ENCODE measurements at places on chromosomes 5 and 9.

GRCh38 chr9:105681313-105681712 lies 13.0 kb upstream of the TMEM38B start:
- DNase-seq: no peak

- no peak for DNase-seq
These were observed 61.3 kb downstream of the TTLL11 start for GRCh38 chr9:122031776-122032175.

DNA sequence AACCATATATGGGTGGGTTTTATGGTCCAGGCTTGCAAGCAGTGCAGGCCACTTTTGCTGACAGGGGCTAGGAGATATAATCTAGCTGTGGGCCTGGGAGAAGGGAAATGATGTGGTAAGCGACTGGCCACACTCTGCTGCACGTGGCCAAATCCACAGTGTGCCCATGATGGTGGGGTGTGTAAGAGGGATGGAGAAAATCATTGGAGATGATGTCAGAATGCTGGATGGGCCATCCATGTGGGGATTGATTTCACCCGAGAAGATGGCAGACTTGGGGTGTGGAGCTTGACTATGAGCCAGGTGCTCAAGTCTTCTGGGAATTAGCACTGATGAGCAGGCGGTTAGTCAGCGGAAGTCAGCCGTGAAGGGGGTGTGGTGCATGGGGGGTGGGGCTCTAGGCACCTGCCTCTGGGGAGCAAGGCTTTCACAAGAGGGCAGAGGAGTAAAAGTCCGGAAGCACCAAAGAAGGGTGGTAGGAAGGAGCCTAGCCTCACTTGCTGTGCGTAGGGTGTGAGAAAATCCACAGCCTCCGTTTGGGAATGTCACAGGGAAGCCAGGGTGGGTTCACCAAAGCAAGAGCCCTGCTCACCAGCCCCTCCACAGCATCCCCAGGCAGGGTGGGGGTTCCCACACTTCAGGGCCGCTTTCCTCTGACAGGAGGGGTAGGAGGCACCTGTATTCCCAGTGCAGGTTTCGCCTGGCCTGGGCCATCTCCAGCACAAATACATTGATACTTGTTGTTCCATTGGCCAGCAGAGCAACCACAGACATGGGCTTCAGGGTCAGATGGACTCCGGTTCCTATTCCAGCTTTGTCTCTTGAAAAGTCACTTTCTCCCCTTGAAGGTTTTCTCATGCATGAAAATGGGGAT lies 44.5 kb upstream of the ANGPTL2 start:
- DNase-seq: no peak

- no peak for DNase-seq
These were observed 271.4 kb downstream of the TLE1 start for GRCh38 chr9:81417941-81418340.

DNA sequence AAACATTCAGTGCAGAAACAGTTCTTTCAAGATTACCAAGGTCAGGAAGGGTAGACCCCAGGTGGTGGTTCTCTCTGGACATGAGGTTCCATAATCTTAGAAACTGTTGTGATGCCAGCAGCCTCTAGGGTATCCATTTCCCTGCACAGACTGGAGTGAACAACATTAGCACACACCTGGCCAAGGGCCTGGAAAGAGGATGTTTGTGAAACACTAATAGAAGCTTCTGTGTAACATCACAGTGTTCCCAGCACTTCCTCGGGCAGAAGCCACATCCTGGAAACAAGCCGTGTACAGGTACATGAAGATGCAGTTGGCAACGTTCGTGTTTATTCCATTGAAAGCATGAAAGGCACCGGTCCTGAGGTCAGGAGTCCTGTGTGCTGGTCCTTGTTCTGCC lies 598.2 kb upstream of the KLF4 start:
- no peak for DNase-seq
